ENCODE measurements at places on chromosomes 11 and 22. TPM values are rescaled to one million over a fixed set of nuclear protein-coding genes. Genes with fewer than 3 reads are reported as not detected.

MS4A12 gene
- not detected for total RNA-seq

POU2F3 gene
- total RNA-seq, result not detected

FOLR2 gene
- 28.4 TPM for total RNA-seq

RCOR2 gene
- 0.40 TPM for total RNA-seq
